ENCODE measurements at places on chromosomes 5 and 9.

DNA sequence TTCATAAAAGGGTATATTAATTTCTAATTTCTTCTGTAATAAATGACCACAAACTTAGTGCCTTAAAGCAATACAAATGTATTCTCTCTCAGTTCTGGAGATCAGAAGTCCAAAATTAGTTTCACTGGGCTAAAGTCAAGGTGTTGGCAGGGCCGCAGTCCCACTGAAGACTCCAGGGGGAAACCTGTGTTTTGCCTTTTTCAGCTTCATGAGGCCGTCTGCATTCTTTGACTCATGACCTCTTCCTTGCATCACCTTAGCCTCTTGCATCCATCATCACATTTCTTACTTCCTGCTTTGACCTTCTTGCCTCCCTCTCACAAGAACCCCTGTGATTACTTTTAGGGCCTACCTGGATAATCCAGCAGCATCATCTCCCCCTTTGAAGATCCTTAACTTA is 42.0 kb upstream of the ALDH1B1 start:
- DNase-seq, result no peak

DNA sequence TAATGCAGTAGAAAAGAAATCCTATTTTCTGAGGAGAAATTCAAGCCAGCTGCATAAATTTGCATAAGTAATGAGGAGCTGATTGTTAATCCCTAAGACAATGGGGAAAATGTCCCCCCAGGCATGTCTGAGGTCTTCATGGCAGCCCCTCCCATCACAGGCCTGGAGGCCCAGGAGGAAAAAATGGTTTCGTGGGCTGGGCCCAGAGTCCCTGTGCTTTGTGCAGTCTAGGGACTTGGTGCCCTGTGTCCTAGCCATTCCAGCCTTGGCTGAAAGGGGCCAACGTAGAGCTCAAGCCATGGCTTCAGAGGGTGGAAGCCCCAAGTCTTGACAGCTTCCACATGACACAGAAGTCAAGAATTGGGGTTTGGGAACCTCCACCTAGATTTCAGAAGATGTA is 357.5 kb downstream of the SPATA31D1 start:
- no peak for DNase-seq

- no peak for DNase-seq
Observed at GRCh38 chr5:133453831-133454230, 158.5 kb downstream of the FSTL4 start.

- no peak for DNase-seq
Observed at GRCh38 chr9:117315236-117315635, 99.6 kb downstream of the ASTN2 start.

DNA sequence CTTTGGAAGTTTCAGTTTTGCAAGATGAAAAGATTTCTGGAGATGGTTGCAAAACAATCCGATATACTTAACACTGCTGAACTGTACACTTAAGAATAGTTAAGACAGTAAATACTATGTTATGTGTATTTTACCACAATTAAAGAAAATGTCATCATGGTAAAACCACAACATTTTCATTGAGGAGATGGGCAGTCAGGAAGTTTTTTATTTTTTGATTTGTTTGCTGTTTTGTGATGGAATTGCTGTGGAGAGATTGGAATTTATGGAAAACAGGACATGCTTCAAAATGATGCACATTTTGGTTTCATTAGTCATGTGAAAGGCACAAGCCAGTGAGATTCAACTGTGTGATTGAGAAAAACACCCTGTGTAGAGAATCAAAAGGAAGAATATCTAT is 90.5 kb upstream of the AGXT2 start:
- no peak for DNase-seq

- DNase-seq, result no peak
Observed at GRCh38 chr9:93091056-93091452, 5.0 kb upstream of the CARD19 start.

- DNase-seq, result no peak
Observed at GRCh38 chr5:135195270-135195608, 161.2 kb upstream of the PITX1 start.

- DNase-seq, result no peak
Observed at GRCh38 chr5:21219251-21219650, 1231.3 kb upstream of the CDH18 start.

DNA sequence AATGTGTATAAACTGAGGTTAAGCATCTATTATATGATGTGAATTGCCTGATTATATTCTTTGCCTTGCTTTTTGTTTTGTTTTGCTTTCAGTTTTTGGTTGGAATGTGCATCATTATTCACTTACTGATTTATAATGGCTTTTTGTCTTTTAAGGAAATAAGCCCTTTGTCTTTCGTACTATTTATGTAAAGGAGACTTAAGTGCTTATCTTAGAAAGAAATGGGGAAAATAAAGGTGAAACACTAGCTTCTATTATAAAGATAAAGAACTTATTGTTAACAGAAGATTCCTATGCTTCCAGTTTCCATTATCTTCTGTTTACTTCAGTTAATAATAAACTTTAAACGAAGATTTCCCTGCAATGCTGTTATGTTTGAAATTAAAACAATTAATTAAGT is 23.3 kb downstream of the COX7C start:
- no peak for DNase-seq

GRCh38 chr9:118938581-118938980 is 430.7 kb downstream of the BRINP1 start:
- no peak for DNase-seq

- no peak for DNase-seq
Observed at GRCh38 chr9:71665247-71665646, 103.1 kb downstream of the CEMIP2 start.

DNA sequence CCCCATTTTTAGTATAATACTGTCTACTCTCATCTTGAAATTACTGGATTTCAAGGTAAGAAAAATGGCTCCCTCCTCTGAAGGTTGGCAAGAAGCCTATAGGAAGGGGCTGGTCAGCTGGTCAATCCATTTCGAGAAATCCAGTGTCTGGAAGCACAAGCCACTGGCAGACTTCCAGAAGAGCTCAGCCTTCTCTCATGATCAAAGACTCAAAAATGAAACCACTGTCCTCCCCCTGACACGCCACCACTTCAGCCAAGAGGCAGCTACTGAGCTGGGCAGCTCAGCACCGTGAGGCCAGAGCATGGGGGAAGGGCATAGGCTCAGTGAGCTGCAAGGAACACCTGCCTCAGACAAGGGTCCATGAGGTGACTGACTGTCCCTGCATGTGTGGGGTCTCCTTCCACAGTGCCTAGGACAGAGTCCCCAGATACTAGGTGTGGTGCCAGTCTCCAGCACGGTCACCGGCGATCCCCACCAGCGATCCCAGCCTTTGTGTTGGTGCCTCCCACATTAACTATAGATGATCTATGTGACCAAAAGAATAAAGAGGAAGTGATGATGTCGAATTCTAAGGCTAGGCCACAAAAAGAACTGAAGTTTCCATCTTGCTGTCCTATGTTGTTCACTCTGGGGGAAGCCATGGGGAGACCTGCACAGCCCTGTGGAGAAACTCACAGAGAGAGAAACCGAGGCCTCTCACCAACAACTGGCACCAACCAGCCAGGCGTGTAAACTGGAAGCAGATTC is 100.1 kb upstream of the LRRTM2 start:
- DNase-seq, result no peak

- DNase-seq, result no peak
Observed at GRCh38 chr5:173299820-173300219, 28.4 kb downstream of the STC2 start.

DNA sequence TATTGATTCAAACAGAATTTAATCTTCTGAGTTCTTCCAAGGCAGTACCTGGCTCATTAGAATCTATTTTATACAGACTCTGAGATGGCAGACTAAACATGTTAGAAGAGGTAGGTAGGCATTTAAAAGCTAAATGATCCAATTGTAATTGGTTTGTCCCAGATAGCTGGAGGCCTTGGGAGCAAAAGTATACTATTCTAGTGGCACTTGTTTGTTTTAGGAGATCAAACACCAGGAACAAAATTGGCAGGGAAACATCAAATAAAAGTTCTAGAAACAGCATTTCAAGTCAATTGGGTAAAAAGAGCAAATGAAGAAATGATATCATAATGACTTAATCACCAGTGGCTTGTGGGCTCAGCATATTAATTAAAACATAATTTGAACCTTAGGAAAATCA is 521.4 kb downstream of the PRR16 start:
- DNase-seq, result no peak

- no peak for DNase-seq
Observed at GRCh38 chr5:133818031-133818431, 150.4 kb downstream of the C5orf15 start.

DNA sequence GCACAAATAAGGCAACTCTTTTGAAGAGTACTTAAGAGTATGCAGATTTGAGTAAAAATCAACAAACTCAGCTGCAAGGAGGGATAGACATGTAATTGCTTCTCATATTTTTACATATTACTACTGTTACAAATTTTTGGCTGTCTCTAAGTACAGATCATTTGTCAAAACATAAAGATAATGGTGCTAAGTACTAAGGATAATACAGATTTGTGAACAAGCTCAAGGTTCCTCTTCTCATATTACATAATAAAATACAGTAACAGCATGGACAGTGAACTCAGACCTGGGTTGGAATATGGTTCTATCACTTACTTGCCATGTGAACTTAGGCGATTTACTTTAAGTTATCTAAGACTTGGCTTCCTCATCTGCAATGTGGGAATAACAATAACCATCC is 168.0 kb downstream of the AP3B1 start:
- no peak for DNase-seq

- DNase-seq, result no peak
Observed at GRCh38 chr9:98039607-98040017, 16.9 kb upstream of the NANS start.

GRCh38 chr5:56516441-56516840 is 283.3 kb upstream of the ANKRD55 start:
- DNase-seq, result no peak

DNA sequence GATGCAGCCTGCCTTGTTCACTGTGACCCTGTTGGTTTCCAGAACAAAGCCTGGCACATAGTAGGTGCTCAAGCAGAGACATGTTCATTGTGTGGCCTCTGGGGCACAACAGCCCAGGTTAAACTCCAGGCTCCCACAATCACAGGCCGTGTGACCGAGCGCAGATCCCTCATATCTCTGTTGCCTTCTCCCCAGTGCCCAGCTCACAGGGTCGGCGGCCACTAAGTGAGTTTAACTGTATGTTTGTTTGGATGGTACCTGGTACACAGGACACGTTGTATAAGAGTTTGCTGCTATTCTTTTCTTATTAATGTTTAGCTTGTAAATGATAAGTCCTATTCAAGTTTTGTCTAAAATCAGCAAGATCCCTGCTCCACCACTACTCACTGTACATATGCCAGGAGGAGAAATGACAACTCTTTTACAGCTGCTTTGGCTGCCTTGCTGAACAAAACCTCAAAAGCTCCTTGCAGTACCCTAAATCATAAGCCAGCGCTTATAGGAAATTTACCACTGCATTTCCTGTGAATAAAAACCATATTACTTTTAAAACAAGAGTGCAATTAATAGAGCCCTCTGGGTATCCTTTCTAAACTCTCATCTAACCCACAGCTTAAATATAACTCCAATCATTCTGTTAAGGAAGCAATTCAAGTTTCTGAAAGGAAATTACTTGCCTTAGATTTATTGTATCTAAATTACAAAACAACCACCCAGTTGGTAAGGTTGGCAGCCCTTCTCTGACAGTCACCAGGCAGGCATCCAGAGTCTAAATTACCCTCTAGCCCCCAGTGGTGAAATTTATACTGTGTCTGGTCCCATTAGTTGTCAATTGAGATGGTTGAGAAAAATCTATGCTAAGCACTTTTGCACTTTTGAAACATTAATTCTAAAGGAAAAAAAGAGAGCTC is 379.4 kb downstream of the SEMA5A start:
- no peak for DNase-seq

DNA sequence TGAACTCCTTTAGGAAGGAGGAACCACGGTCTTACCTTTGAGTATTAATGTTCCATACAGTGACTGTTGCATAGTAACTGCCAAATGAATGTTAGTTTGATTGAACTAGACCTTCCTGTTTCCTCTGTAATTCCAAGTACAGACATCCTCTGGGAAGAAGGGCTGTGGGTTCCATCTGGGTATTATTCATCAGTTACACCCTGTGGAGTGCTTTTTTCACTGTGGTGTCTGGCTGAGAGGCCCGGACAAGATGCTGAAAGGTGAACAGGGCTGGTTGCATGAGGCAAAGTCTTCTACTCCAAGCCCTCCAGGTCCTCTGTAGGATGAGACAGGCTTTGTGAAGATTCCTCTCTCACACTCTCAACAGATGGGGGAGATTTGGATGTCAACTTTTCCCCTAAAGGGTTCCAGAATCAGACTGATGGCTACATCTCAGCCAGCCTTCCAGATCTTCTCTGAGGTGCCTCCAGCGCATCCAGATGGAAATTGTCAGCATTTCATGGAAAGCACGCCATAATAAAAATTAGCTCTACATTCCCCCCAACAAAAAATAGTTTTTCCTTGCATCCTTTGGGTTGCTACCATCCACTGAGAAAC is 230.9 kb downstream of the GAS1 start:
- DNase-seq, result no peak

DNA sequence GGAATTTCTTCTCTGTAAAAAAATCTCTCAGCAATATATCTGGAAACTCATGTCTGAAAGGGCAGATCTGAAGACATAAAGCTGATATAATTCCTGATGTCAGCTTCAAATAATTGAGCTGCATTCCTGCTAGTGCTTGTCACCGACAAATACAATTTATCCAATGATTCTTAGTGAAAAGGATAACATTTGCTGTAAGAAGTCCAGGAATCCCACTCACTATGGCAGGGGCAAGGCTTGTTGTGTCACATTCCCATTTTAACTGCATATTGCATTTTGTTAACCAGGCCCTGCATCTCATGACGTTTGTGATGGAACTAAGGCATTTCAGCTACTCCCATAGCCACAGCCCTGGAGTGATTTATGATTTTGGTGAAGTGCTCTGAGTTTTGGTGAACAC is 160.1 kb upstream of the DAB2 start:
- peak; percentile 51 for DNase-seq

- no peak for DNase-seq
Observed at GRCh38 chr9:89149726-89150125, 28.9 kb downstream of the SHC3 start.

DNA sequence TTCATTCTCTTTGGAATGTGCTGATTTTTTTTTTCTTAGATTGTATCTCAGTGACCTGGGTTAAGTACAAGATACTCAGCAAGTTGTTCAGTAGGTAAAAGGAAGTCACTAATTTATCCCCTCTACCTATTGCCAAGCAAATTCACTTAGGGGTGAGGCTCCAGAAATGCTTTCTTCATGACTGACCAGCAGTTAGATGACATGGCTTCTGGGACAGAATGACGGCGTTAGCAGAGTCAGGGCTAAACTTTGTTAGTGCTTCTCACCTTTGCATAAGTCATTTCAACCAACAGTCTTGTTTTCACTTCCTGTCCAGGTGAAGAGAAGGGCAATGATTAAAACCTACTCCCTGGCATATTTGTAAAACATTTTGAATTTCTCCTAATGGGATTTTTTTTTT is 20.2 kb upstream of the MTAP start:
- no peak for DNase-seq

Measured in HS-27A (cell line).